Urinary bladder (tissue), 4 donors: ENCODE measurements at places on chromosomes 6 and 20. TPM values are rescaled to one million over a fixed set of nuclear protein-coding genes. Genes with fewer than 3 reads are reported as not detected.

DNA sequence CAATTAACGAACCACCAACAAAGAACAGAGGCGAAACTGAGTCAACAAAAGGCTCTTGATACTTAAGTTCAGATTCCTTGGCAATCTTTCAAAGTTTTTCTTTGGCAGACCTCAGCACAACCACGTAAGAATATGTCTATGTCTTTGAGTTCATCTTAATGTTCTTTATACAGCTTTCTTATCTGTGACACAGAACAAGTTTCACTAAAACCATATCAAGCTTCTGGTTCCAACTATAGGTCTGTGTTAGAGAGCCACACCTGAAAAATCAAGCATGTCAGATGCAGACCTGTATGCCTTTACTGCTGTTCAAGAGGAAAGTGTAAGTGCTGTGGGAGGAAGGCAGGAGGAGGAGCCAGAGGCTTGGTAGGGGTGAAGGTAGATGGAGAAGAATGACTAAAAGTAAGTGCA lies 271.3 kb downstream of the KHDC1L start:
- no peak for DNase-seq

GRCh38 chr6:3534599-3534998 lies 77.7 kb upstream of the SLC22A23 start:
- DNase-seq: no peak

- DNase-seq: no peak
These were observed 42.7 kb upstream of the EZR start for GRCh38 chr6:158861686-158862381.

DNA sequence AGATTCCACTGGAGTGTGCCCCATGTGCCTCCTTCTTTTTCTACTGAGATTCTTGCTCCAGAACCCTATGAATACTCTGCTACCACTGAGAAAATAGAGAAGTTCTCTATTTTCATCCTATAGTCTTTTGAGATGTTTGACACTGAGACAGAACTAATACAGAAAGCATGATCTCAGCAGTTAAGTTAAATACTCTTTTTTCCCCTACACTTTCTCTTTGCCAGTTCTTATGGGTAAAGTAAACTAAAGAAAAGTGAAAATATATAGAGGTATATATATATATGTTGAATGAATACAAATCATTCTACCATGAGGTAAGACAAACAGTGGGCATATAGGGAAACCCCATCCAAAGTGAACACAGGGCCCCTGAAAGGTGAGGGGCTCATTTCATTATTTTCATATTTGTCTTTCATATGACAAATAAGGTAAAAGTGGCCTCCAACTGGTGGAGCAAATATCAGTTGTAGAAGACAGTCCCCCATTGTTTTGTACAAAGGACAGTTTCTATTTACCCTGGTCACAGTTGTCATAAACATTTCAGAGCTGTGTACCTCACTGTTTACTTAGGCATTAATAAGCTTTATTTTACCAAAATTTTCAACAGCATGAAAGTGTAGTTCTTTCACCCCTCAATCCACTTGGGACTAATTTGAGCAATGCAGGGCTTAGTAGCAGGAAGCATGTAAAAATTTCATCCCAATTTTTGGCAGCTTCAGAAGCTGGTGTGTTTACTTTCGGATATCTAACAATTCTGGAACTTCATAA lies 188.3 kb upstream of the MARCKS start:
- no peak for DNase-seq

- DNase-seq: no peak
These were observed 10.5 kb upstream of the OGFRL1 start for GRCh38 chr6:71277926-71278600.

DNA sequence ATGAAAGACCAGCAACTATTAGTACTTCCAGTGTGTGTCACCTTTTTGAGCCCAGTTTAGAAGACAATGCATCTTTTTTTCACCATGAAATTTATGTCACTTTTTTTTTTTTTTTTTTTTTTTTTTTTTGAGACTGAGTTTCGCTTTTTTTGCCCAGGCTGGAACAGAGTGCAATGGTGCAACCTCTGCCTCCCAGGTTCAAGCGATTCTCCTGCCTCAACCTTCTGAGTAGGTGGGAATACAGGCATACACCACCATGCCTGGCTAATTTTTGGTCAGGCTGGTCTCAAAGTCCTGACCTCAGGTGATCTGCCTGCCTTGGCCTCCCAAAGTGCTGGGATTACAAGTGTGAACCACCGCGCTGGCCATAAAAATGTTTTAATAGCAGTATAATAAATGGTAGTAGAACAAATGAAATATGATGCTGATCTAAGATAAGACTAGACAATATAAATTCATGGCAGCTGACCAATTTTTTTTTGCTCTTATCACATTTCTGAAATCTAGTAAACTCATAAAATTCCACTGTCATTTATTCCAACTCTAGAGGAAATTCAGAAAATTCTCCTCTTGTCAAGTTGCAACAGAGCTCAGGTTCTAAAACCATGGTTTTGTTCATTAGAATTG lies 21.3 kb downstream of the NHSL1 start:
- DNase-seq: no peak

DNA sequence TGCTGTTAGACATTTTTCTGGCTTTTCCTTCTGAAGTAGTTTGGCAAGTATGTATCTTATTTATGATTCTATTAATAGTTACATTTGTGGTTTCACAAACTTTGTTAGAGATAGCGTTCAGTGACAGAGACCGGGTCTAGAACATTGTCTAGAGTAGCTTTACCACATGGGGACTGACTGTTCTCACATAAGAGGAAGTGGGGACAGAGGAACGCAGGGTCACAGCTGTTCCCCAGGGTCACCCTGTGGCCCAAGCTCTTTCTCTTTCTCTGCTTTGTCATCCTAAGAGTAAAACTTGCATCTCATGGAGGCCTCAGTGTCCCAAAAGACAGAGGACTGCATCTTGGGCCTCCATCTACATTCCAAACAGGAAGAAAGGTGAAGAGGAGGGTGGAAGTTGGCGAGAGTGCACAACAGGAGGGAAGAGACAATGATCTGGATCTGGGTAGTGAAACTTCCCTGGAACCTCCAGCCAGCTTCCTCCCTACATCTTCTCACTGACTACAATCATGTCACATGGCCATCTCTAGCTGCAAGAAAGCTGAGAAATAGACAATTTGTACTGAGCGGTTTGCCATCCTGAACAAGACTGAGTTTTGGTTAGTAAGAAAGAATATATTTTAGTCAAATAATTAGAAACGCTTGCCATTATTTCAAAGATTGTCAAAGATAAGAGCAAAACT lies 645.8 kb upstream of the ARID1B start:
- DNase-seq: no peak

The NMBR gene
- 0.15 TPM for polyA plus RNA-seq

The ZSCAN31 gene
- 10.1 TPM for polyA plus RNA-seq
